ENCODE measurements at places on chromosomes 7 and 10. TPM values are rescaled to one million over a fixed set of nuclear protein-coding genes. Genes with fewer than 3 reads are reported as not detected.

The ERV3-1 gene
- total RNA-seq = 6.5 TPM

DNA sequence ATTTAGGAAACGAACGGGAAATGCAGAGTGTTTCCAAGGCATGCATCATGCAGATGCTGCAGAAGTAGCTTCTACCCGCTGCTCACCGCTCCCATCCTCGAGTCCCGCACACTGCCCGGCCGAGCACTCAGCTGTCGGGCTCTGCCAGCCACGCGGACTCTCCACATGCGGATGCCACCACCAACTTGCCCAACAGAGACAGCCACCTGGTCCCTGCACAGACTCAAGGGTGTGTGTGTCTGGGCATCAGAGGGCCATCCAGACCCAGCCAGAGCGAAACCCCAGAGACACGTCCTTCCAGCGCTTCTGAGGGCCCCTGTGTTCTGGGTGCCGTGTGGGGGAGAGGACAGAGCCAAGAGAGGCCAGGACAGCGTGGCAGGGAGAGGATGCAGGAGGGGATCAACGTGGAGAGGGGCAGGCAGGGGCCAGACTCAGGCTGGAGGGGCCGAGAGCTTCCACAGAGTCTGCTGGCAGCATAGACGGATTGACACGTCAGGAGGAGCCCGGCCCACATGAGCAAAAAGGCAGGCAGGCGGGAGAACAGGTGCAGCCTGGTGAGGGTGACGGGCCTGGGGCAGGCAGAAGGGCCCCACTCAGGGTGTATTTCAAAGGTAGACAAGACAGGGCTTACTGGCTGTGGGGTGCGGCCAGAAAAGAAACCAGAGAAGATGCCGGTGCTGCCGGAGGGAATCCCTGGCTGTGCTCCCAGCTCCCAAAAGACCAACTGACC, 18.3 kb downstream of the GPER1 start:
- no peak for DNase-seq

- no peak for DNase-seq
These were observed 50.6 kb upstream of the SMNDC1 start for GRCh38 chr10:110355141-110355831.

DNA sequence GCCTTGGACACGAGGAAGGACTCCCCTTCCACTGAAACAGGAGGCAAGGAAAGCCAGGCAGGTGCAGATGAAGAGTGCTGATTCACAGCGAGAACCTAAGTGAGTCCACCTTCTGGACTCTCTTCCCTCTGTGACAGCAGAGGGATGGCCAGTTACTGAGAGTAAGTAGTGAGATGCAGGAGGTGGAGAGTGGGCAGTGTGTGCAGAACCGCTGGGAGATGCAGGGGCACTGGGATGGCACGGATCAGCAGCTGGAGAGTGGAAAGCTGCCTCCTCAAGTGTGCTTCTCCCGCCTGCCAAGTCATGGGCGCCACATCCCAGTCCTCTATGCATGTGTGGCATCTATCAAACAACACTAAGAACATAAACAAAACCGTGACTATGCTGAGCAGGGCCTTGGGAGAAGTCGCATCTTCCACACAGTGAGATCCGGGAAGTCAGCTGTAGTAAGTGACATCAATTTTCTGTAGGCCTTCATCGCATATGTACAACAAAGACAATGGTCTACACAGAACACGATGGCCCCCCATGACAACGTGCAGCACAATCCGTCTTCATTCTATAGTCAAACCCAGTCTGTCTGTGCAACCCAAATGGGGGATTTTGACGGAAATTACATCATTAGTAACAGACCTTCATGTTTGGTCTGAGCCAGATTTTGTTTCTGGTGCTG, 217.4 kb upstream of the KLF14 start:
- DNase-seq = no peak

The NPC1L1 gene
- 1.5 TPM for total RNA-seq

DNA sequence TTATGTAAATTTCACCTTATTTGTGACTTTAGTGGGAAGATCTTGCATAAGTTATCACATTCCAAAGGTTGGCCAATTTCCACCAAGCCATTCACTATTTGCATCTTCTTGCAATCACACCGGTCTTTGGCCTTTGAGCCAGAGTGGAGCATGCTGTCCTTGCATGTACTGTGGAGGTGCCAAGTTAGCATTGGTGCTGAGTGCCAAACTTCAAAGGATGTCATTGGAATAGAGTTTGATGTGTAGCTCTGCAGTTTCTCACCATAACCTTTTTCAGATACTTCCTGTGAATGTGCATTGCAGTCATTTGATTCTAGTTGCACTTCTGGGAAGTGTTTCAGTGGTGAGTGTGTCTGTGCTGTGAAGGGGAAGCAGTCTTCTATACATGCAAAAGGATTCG, 620.6 kb downstream of the SUGCT start:
- no peak for DNase-seq

GRCh38 chr7:93030605-93031225, 87.1 kb downstream of the SAMD9 start:
- DNase-seq = no peak

- DNase-seq = no peak
These were observed 695 bp upstream of the VDAC2 start for GRCh38 chr10:75209921-75210281.

- DNase-seq = no peak
These were observed 311.1 kb downstream of the INHBA start for GRCh38 chr7:41391818-41392217.

GRCh38 chr10:34479520-34480179, 335.4 kb downstream of the PARD3 start:
- DNase-seq = no peak

GRCh38 chr7:137458399-137458798, 114.9 kb upstream of the PTN start:
- no peak for DNase-seq

DNA sequence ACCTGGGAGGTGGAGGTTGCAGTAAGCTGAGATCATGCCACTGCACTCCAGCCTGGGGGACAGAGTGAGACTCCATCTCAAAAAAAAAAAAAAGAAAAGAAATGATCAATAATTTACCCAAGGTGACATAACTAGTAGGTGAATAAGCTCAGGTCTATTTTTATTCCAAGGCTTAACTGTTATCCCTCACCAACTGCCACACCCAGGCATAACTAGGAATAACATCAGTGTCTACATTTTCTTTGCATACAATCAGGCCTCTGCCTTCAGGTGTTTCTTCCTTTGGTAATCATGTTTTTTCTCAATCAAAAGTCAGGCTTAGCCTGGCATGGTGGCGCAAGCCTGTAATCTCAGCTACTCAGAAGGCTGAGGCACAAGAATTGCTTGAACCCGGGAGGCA, 26.6 kb downstream of the CPEB3 start:
- no peak for DNase-seq
